ENCODE measurements at places on chromosomes 2 and 18. TPM values are rescaled to one million over a fixed set of nuclear protein-coding genes. Genes with fewer than 3 reads are reported as not detected.

The HOXD13 gene
- not detected for total RNA-seq

The HAAO gene
- 0.37 TPM for total RNA-seq

The UGT1A5 gene
- total RNA-seq = not detected

The C2orf74 gene
- total RNA-seq = 6.5 TPM

The SCYGR4 gene
- not detected for total RNA-seq

The ADCYAP1 gene
- not detected for total RNA-seq

The EMX1 gene
- total RNA-seq = not detected

The KRTCAP3 gene
- total RNA-seq = not detected

The AQP12A gene
- not detected for total RNA-seq

The VWA3B gene
- not detected for total RNA-seq

The CARF gene
- 4.7 TPM for total RNA-seq

The POTEI gene
- not detected for total RNA-seq

The FOXI3 gene
- total RNA-seq = not detected

The SLC23A3 gene
- total RNA-seq = 0.73 TPM

The REG3A gene
- total RNA-seq = not detected

The RAMP1 gene
- not detected for total RNA-seq

The MAP3K19 gene
- total RNA-seq = not detected

The FBXO15 gene
- 0.37 TPM for total RNA-seq

The SMIM21 gene
- total RNA-seq = not detected

The MYCN gene
- not detected for total RNA-seq

The TBR1 gene
- under 0.01 TPM for total RNA-seq

The HOXD4 gene
- 2.0 TPM for total RNA-seq

The ZNF385B gene
- total RNA-seq = under 0.01 TPM

The CRYGD gene
- not detected for total RNA-seq

The TGFA gene
- not detected for total RNA-seq
